ENCODE measurements at places on chromosomes 3 and 15.

DNA sequence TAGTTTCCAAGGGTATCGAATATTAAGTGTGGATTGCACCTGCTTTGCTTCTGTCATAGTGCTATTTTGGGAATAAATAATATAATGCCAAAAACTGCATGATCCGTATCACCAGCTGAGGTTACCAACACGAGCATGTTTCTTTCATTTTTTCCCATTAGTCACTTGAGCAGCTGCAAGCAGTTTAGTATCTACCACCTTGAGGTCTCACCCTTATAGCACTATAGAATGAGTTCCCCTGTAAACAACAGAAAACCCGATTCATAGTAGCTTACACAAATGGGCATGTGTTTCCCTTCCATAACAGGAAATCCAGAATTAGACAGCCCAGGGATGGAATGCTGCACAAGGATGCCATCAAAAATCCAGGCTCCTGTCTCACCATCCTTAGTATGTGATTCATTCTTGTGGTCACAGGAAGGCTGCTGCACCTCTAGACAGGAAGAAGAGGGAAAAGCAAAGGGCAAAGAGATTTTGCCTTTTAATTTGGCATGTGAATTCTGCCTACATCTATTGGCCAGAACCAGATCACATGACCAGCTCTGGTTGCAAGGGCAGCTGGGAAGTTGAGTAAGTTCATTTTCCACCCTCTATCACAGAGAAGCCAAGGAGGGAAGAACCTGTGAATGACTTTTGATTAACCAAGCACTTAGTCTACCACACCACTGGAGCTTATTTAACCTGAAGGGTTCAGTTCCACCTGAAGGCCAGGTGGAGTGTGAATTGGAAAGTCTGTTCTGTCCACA is 91.3 kb upstream of the SLC25A36 start:
- peaks cover 2% of the 10 kb centered on the region for H3K27me3 ChIP-seq
- no peak overlapping the region for H3K4me3 ChIP-seq
- H3K27ac ChIP-seq: no peak overlapping the region
- peaks cover 9% of the 10 kb centered on the region for H3K4me1 ChIP-seq
- no peaks in the 10 kb centered on the region for H3K36me3 ChIP-seq

- H3K4me3 ChIP-seq: no peak overlapping the region
- no peak overlapping the region for H3K27ac ChIP-seq
- DNase-seq: no peak
Measured at GRCh38 chr3:36244728-36245127, 135.6 kb upstream of the STAC start.

DNA sequence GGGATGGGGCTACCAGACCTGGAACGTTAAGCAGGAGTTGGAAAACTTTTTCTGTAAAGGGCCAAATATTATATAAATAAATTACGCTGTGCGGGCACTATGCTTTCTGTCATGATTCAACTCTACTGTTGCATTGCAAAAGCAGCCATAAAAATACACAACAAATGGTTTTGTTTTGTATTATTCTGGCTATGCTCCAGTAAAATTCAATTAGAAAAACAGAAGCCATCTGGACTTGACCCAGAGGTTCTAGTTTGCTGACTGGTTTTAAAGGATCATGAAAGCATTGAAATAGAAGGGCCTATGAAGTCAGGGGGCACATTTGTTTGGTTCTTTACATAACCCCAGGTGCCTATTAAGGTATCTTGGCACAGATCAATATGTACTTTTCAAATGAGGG is 647.4 kb upstream of the LMCD1 start:
- no peaks in the 10 kb centered on the region for H3K36me3 ChIP-seq
- no peak overlapping the region for H3K4me3 ChIP-seq
- DNase-seq: no peak
- no peak overlapping the region for H3K27ac ChIP-seq

DNA sequence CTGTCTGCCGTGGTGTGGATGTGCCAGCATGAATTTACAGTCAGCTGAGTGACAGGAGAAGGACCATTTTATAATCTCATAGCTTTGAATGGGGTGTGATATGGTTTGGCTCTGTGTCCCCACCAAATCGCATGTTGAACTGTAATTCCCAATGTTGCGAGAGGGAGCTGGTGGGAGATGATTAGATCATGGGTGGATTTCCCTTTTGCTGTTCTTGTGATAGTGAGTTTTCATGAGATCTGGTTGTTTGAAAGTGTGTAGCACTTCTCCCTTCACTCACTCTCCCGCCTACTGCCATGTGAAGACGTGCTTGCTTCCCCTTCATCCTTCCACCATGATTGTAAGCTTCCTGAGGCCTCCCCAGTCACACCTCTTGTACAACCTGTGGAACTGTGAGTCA is 111.9 kb upstream of the CHD2 start:
- H3K4me3 ChIP-seq: no peak overlapping the region
- no peak overlapping the region for H3K27ac ChIP-seq
- no peaks in the 10 kb centered on the region for H3K4me1 ChIP-seq
- peaks cover 5% of the 10 kb centered on the region for H3K36me3 ChIP-seq

GRCh38 chr3:47022641-47023071 is 43.2 kb downstream of the NBEAL2 start:
- H3K27ac ChIP-seq: no peak overlapping the region
- H3K27me3 ChIP-seq: no peaks in the 10 kb centered on the region
- DNase-seq: no peak
- H3K4me3 ChIP-seq: no peak overlapping the region

GRCh38 chr3:195762611-195763010 is 41.8 kb downstream of the MUC20 start:
- DNase-seq: no peak
- H3K27ac ChIP-seq: no peak overlapping the region
- no peaks in the 10 kb centered on the region for H3K36me3 ChIP-seq
- H3K4me1 ChIP-seq: no peaks in the 10 kb centered on the region
- peaks cover 29% of the 10 kb centered on the region for H3K27me3 ChIP-seq

DNA sequence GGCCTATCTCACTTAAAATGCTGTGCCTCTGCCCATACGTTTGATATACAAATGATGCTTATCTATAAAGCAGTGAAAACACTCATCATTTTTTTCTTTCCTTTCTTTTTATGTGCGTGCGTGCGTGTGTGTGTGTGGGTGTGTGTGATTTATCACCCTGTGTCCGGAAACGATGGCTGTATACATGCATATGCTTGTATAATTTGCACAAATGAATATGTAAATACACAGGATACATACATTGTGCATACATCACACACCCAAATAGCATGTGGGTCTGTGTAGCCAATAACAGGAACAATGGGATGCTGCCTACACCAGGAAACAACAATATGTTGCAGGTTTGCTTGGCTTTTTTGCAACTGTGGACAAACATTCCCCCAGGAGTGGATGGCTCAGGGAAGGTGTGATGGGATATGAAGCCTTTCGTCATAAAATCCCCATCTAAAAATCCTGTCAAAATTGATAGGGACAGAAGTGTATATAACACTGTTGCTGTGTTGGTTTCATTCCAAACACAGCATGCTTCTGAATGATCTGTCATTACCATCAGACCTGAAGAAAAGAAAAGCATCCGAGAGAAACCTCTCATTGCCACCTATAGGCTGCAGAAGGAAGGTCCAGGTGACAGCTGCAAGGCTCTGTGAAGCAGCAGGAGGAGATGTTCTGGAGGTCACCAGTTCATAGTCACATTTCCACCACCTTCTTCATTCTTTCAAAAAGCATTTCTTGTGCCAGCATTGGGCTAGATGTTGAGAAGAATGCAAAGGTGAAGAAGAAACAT is 503.9 kb upstream of the NR2F2 start:
- no peak overlapping the region for H3K27ac ChIP-seq
- no peak overlapping the region for H3K4me3 ChIP-seq
- DNase-seq: no peak
- no peaks in the 10 kb centered on the region for H3K36me3 ChIP-seq
- H3K4me1 ChIP-seq: no peaks in the 10 kb centered on the region

GRCh38 chr15:72785841-72786240 is 2.3 kb upstream of the ADPGK start:
- no peak overlapping the region for H3K4me3 ChIP-seq
- DNase-seq: no peak
- H3K27me3 ChIP-seq: no peaks in the 10 kb centered on the region
- peaks cover 15% of the 10 kb centered on the region for H3K36me3 ChIP-seq
- H3K4me1 ChIP-seq: peaks cover 32% of the 10 kb centered on the region

DNA sequence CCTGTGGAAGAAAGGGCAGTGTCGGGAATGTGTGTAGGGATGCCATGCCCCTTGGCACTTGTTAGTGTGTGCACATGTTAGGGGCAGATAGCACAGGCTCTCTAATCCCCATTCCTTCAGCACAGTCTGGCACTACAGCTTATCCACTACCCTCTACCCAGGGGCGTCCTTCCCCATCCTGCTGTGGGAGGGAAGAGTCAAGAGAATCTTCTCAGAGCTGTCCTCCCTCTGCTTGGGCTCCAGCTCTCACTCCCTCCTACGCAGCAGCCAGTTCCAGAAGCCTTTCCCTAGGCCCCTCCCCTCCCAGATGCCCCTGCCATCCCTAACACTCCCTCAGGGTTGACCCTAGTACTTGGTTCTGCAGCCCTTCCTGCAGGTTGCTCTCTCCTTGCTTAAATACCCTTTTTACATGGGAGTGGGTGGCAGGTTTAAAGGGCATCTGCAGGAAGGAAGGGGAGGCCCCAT is 815 bp upstream of the GRM2 start:
- peaks cover 6% of the 10 kb centered on the region for H3K36me3 ChIP-seq
- H3K27me3 ChIP-seq: peaks cover 11% of the 10 kb centered on the region
- H3K4me1 ChIP-seq: peaks cover 8% of the 10 kb centered on the region
- H3K4me3 ChIP-seq: no peak overlapping the region
- H3K27ac ChIP-seq: no peak overlapping the region

DNA sequence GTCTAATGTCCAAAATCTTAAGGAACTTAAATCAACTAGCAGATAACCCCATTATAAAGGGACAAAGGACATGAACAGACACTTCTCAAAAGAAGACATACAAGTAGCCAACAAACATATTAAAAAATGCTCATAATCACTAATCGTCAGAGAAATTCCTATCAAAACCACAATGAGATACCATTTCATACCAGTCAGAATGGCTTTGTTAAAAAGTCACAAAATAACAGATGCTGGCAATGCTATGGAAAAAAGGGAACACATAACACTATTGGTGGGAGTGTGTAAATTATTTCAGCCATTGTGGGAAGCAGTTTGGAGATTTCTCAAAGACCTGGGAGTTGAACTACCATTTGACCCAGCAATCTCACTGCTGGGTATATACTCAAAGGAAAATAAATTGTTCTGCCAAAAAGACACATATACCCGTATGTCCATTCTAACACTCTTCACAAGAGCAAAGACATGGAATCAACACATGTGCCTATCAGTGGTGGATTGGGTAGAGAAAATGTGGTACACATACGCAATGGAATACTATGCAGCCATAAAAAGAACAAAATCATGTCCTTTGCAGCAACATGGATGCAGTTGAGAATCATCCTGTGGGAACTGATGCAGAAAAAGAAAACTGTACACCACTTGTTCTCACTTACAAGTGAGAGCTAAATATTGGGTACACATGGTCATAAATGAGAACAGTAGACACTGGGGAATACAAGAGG is 78.5 kb downstream of the TCF12 start:
- no peaks in the 10 kb centered on the region for H3K4me1 ChIP-seq
- H3K27me3 ChIP-seq: no peaks in the 10 kb centered on the region
- no peak overlapping the region for H3K4me3 ChIP-seq
- H3K36me3 ChIP-seq: peaks cover 23% of the 10 kb centered on the region
- H3K27ac ChIP-seq: no peak overlapping the region

DNA sequence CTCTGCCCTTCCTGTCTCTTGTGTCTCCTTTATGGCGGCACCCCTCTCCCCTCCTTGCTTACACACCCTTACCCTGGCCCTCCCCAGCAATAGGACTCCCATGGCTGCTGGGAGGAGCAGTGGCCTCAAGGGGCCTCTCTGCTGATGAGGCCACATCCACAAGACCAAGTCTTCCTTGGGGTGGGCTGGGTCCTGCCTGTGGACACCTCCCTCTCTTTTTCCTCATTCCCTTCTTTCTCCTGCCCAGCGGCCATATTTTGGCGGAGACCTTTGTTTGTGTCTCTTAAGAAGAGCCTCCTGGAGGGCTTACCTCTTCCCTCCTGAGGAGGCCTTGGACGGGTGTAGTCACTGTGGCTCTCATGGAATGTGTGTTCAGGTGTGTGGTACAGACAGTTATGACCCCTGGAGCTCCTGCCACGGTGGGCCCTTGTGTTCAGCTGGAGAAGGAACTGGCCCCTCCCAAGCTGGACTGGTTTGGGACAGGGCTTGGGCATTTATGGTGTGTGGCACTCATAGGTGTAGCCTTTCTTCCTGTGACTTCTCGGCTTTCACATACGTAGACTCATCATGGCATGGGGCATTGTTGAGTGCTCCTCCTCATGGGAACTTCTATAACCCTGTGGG is 56.6 kb upstream of the APEH start:
- H3K4me1 ChIP-seq: no peaks in the 10 kb centered on the region
- H3K4me3 ChIP-seq: no peak overlapping the region
- DNase-seq: no peak
- H3K27me3 ChIP-seq: peaks cover 18% of the 10 kb centered on the region
- no peak overlapping the region for H3K27ac ChIP-seq
- no peaks in the 10 kb centered on the region for H3K36me3 ChIP-seq

GRCh38 chr15:93985925-93986324 is 245.4 kb upstream of the MCTP2 start:
- H3K27ac ChIP-seq: no peak overlapping the region
- DNase-seq: no peak
- no peaks in the 10 kb centered on the region for H3K36me3 ChIP-seq
- peaks cover 20% of the 10 kb centered on the region for H3K27me3 ChIP-seq

DNA sequence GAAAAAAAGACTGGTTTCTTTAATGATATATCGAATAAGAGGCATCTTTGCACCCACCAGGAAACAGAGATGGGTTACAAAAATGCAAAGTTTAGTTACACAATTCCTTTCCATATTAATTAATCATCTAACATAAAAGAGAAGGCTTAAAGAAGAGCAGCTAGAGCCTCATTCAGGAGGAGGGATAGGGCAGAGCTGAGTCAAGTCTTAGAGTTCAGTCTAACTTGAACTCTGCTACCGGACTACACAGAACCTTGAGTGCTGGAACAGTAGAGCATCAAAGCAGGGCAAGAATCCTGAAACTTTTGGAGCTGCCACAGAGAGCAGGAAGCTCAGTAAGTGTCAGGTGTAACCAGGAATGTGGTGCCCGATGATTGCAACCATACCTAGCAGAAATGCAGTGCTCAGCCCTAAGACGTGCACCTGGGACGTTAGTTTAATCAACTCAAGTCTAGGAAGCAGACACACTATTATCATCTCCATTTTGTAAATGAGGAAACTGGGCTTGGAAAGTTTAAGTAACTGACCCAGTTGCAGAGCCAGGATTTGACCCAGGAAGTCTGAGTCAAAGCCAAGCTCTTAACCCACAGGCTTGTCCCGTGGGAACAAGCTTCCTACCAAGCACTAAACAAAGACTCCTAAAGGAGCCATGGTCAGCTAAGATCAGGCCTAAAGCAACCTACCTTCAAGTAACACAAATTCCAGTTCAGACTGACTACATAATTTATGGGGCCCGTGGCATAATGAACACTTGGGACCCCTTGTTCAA is 187.4 kb downstream of the FOXP1 start:
- peaks cover 52% of the 10 kb centered on the region for H3K4me1 ChIP-seq
- H3K27ac ChIP-seq: peak overlapping the region; percentile 44
- H3K4me3 ChIP-seq: no peak overlapping the region
- H3K36me3 ChIP-seq: no peaks in the 10 kb centered on the region
- no peak for DNase-seq

DNA sequence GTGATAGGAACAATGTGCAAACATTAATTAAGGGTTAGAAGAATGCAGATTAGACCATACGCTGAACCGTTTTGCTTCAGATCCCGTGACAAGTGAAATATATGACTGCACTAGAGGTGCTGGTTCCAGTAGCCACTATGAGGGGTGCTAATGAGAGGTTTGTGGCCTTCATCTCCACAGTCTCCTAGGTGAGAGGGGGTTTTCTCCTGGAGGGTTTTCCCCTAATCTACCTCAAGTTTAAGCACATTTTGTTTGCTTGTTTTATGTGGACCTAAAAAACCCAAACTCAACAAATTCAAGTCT is 13.7 kb upstream of the SHF start:
- no peak for DNase-seq
- H3K27me3 ChIP-seq: peaks cover 4% of the 10 kb centered on the region
- peaks cover 20% of the 10 kb centered on the region for H3K4me1 ChIP-seq
- H3K36me3 ChIP-seq: no peaks in the 10 kb centered on the region
